Activated B cell treated with CpG ODN at 0.5 μM for 24 hours (primary cell): ENCODE measurements at places on chromosomes 11 and 22.

DNA sequence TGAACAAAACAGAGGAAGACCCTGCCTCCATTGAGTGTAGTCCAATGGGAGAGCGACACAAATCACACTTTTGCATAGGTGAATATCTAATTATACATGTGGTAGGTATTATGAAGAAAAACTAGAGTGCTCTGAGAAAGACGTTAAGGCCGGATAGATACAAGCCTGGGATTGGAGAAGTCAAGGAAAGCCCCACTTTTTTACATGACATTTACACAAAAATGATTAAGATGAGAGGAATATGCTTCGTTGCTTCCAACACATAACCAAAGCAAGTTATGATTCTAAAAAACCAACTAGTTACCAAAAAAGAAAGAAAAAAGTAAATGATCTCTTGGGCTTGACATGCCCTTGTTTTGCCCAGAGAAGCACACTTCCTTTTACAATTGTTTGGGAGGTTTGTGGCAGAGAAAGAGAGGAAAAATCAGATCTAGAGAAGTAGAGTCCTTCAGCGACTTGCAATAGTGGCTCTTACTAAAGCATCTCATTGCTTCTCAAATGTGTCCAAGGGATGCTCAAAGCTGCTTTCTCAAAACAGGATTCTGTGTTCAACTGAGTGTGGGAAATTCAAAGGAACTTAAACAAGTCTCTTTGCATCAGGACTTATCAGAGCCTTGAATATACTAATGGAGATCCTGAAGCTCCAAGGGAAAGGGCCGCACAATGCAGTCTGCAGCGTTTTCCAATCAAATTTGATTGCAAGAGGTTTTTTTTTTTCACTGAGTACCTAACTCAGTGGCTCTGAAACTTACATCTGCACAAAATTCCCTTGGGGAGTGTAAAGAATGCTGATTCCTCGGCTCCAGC is 38.8 kb downstream of the FLI1 start:
- DNase-seq, result no peak

DNA sequence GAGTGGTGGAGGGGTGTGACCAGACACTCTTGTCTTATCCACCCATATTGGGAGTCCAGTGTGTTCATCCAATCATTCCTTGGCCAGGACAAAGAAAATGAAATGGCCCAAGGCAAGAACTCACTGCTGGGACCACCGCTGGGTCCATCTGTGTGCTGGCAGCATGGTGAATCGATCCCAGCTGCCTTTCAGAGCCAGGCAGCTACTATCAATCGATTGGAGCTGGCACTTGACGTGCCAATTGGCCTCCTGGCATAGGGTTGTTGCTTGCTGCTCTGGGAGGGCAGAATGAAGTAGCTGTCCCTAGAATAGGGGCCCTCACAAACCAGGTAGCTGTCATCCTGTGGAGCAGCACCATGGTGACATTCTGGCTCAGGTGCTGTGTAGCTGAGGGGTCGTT is 1.4 kb upstream of the ARVCF start:
- DNase-seq, result no peak

- no peak for DNase-seq
Observed at GRCh38 chr22:40928657-40929056, 22.5 kb upstream of the RBX1 start.

GRCh38 chr11:74330075-74330858 is 18.8 kb upstream of the P4HA3 start:
- no peak for DNase-seq

DNA sequence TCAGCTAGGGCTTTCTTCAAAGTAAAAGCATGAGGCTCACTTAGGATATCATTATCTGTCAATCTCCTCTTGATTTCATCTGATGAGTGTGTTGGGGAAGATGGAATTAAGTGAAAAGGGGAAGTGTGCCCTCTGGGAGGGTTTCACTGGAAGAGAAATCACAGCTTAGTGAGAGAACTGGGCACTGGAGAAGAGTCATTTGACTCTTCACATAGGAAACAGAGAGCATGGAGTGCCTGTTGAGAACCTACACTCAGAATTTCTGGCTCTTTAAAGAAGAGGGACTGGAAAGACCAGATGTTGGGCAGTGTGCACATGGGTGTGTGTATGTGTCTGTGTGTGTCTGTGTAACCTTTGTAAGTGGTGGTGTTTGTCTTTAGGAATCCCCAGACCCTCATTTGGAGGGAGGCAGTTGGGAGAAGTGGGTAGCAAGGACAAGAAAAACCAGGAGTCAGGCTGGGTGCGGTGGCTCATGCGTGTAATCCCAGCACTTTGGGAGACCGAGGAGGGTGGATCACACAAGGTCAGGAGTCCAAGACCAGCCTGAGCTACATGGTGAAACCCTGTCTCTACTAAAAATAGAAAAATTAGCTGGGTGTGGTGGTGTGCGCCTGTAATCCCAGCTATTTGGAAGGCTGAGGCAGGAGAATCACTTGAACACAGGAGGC is 10.0 kb downstream of the STX3 start:
- DNase-seq, result no peak

DNA sequence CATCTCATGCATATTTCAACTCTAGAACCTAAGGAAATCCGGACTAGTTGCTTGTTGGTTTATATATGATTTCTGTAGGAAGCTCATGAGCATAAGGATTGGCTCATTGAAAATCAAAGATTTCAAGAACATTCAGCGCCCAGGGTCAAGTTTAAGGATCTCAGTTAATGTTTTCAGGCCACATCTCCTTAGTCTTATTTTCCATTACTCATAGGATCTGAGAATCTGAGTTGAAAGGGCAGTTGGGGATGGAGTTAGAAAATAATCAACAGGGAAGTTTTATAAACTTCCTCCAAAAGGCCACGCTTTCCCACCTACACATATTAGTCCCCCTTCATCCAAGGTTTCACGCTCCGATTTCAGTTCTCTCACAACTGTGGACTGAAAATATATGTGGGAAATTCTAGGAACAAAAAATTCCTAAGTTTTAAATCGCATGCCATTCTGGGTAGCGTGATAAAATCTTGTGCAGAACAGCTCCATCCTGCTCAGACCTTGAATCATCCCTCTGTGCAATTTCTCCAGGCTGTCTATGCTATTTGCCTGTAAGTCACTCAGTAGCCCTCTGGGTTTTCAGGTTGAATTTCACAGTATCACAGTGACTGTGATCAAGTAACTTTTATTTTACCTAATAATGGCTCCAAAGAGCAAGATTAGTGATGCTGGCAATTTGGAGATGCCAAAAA is 160.2 kb downstream of the KIRREL3 start:
- DNase-seq, result no peak

- DNase-seq, result no peak
Observed at GRCh38 chr22:33807470-33807869, 112.8 kb downstream of the LARGE1 start.

GRCh38 chr11:77127920-77128691 is at the start of gene MYO7A:
Gene MYO7A, plus strand, starts transcription at chr11:77128246. Its CDS starts 2,389 bp downstream, at chr11:77130635.
- DNase-seq, result no peak

DNA sequence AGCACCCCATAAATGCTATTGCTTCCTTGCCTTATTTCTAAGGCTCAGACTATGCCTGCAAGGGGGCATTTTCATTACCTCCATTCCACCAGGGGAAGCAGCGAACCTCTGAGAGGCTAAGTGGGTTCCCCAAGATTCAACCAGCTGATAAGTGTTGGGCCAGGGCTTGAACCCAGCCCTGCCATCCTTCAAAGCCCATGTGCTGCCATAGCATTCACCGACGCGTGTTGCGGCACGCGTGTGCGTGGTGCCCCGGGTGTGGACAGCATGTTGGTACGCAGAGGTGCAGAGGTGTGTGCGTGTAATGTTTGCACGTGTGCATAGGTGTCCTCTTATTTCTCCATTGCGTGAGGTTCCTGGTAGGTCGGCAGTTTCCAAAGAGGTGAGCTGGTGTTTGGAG is 66.0 kb upstream of the PPARA start:
- DNase-seq, result no peak

DNA sequence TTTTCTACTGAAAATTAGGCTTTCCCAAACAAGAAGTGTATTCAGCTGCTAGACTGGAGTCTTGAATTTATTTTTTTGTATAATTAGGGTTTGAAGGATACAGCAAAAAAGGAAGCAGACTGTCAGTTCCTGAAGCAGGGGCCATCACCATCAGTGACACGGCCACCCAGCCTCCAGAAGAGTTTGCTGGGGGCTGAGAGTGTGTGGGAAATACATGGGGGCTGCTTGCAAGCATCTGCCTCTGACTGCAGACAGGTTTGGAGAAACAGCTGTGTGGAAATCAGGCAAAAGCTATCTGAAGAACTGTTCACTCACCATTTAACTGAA is 23.0 kb downstream of the FZD4 start:
- DNase-seq, result no peak

- DNase-seq, result no peak
Observed at GRCh38 chr22:29359469-29359868, 28.9 kb downstream of the AP1B1 start.

- no peak for DNase-seq
Observed at GRCh38 chr22:36816636-36817524, at the start of gene PVALB. Gene PVALB, minus strand, starts transcription at chr22:36817035. Its CDS starts 30 bp downstream, at chr22:36817005.

DNA sequence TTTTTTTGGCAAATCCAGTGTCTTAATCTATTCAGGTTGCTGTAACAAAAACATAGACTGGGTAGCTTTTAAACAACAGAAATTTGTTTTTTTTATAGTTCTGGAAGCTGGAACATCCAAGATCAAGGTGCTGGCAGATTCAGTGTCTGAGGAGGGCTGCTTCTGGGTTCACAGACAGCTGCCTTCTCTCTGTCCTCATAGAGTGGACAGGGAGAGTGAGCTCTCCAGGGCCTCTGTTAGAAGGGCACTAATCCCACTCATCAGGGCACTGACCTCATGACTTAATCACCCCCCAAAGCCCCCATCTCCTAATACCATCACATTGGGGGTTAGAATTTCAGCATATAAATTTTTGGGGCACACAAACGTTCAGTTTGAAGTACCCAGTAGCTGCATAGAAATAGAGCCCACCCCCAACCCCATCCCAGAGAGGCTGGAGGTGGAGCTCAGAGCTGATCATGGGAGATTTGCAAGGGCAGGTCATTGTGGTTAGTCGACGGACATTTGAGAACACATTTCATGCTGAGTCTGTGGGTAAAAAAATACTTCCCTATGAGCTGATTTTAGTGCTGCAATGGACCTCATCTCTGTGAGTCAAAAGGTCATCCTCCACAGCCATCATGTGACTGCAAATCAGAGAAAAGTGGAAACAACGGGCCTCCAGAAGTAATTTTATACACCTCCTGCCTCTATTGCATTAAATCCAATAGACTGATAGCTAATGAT is 203.1 kb upstream of the CADM1 start:
- no peak for DNase-seq

GRCh38 chr11:57567515-57568329 is at the start of gene UBE2L6:
Gene UBE2L6, minus strand, starts transcription at chr11:57567672. Its CDS starts 61 bp downstream, at chr11:57567611.
- peak; percentile 80 for DNase-seq

DNA sequence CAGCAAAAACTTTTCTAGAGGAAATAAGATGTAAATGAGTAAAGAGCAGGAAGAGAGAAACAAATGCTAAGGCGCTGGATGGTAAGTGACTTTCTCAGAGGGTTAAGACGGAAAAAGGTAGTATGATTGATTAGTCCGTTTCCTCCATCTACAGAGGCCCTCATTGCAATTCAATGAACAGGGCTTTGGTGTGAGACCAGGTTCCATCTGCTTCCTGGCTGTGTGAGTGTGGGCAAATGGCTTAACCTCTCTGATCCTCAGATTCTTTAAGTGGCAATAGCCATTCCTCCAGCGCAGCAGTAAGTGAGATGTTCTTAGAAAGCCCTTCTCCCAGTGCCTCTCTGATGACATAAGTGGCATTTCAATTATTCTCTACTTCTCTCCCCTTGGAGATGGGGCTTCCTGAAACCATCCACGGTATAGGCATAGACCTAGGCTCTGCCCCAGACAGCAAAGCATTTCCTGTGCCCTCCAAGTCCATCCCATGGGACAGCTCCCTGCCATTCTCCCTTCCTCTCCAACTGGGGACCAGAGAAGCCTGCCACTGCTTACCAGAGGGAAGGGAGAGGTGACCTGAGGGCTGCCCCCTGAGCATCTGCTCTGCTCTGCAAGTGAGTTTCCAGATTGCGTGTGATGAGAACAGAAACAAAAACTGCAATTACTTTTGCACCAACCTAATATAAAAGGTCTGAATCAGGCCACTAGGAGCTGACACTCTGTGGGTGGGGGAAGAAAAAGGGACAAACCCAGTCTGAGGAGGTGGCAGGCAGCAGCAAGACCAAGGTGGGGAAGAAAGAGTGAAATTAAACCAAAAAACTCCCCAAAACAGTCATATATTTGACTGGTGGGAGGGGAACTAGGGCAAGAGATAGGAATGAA is 12.7 kb upstream of the CD44 start:
- DNase-seq, result peak; percentile 49

GRCh38 chr22:29531419-29531818 is 22.1 kb downstream of the THOC5 start:
- no peak for DNase-seq
